Activated T-cell treated with anti-CD3 and anti-CD28 coated beads, Interleukin-2, amount 50 U/mL, for 72 hours (primary cell): ENCODE measurements at places on chromosomes 11 and 22.
A peak's percentile ranks its signal among the peaks of the same experiment; 100 is the strongest.

GRCh38 chr11:71435278-71435951 lies 12.8 kb downstream of the DHCR7 start:
- DNase-seq, result no peak

- DNase-seq, result no peak
These were observed 65.4 kb downstream of the SMCO4 start for GRCh38 chr11:93477684-93478234.

DNA sequence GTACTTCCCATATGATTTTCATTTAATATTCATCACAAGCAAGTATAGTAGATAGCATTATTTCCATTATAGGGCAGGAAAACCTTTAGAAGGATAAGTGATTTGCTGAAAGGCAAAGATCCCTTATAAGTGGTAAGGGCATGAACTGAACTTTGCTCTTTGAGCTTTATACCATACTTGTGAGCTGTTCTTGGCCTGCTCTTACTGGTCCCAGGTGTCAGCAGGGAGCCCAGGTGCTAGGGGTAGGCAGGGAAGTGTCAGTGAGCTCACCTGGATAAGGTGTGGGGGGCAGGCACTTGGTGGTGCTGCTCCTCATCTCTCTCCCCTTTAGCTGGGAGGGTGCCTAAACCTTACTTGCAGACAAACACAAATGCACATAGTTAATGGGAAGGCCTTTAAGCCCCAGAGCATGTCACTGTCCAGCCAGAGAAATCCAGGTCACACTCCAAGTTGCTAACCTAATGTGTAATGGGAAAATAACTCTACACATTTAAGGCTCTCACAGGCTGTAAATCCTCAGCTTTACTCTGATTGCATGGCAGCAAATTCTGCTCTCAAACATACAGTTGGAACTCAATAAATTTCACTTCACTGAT lies 114.4 kb downstream of the PLEKHA7 start:
- no peak for DNase-seq

DNA sequence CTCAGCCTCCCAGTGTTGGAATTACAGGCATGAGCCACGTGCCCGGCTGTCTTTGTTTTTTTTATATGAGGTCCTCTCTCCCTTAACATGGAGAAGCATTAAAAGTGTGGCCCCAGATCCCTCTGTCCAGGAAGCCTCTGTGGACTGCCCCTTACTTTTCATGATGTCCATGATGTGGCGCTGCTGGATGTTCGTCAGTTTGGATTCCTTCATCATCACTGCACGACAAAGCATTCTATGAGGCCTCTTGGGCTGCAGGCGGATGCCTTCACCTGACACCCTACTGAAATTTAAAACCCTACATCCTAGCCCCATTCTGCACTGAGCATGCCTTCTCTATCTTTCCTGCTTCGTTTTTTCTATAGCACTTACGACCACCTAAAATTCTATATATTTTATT lies 2.1 kb downstream of the C22orf23 start:
- DNase-seq, result no peak

DNA sequence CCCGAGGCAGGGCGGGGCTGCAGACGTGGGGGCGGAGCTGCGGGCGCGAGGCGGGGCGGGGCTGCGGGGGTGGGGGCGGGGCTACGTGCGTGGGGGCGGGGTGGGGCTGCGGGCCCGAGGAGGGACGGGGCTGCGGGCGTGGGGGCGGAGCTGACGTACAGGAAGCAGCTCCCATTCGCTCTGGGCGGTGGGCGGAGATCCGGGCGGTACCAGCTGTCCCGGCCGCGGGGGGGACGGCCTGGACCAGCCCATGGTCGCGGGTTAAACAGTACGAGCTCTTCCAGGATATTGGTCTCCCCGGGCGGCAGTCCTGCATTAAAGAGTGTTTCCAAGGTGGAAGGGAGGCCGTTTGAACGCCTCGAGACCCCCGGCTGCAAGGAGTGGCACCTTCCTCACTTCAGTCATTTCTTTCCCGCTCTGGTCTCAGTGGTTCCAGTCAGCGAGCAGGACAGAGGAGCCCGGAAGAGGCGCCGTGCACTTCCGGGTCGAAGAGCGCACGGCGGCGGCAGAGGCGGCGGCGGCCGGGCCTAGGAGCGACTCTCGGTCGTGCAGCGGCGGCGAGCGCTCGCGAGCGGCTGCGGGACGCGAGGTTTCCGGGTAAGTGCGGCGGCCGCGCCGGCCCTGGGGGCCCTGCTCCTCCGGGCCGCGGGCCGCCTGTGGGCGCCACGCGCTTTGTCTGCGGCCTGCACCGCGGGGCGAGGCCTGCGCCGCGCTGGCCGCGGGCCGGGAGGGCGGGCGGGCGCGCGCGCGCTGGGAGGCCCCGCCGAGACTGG lies at the start of gene PHRF1:
PHRF1 (plus strand) TSS at position 475 of the 773 bp plus-strand sequence. CDS start 5,043 bp downstream, outside the sequence.
- DNase-seq, result peak; percentile 96

DNA sequence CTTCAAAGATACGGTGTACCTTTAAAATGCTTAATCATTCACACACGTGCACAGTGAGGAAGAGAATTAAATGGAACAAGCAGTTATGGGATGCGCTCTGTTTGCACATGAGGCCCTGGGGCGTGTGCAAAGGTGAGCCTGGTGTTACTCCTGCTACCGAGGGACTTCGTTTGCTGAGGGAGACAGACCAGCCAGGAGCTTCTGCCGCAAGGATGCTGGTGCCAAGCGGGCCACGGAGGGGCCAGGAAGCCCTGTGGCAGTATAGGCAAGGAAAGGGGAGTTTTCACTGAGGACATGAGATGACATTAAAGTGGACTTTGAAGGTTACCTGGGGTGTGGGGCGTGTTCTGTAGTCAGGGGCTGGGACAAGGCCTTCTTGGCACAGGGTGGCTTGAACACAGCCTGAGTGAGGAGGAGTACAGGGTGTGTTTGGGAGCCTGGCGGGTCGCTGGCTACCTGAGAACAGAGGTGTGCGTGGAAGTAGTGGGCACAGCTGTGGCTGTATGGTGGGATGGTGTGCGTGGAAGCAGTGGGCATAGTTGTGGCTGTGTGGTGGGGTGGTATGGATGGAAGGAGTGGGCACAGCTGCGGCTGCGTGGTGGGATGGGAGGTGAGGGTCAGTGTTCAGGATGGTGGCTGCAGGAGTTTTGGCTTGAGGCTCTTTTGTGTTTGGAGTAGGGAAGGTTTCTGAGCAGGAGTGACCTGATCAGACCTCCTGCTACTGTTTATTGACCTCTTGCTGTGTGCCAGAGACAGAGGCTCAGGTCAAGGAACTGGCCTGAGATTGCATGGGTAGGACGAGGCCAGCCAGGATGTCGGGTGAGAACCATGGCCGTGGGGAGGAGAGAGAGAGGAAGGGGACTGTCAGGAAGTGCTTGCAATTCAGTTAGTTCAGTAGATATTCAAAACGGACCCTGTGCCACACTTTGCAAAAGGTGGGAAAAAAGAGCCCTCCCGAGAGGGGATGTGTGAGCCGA lies 13.7 kb downstream of the TBC1D22A start:
- DNase-seq, result no peak

GRCh38 chr11:110472858-110473257 lies 43.1 kb downstream of the FDX1 start:
- no peak for DNase-seq

- DNase-seq, result no peak
These were observed 101.8 kb downstream of the KIRREL3 start for GRCh38 chr11:126898802-126899201.

DNA sequence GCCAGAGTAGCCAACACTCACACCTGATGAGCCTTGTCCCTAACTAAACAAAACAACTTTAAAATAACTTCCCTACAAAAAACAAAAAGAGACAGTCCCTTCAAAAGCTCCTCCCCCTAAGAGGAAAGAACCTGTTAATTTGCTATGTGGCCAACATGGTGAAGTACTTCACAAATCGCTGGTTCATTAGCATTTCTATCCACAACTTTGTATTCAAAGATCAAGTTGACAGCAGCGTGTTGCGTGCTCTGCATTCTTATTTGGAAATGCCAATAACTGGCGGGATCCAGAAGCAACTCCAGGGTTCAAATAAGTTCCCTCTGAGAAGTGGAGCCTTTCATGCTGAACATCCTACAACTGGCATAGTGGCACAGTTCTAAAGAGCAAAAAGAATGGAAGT lies 48.6 kb downstream of the CADM1 start:
- DNase-seq, result no peak

GRCh38 chr11:2477254-2477653 lies 32.4 kb downstream of the KCNQ1 start:
- DNase-seq, result no peak

DNA sequence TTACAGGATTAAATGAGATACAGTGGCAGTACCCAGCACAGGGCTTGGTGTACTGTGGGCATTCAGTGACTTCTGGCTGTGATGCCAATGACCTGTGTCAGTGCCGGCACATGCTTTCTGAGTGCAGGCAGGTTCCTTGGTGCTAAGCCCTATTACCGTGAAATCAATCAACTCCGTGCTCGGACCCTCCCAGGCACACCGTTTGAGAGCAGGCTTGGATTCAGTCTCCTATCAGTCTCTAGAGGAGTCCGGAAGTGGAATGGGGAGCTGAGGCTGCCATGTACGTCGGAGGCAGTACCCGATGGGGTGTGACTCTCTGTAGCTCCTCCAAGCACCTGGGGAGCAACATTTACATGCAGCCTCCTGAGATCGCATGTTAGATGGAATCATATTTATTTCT lies 42.6 kb downstream of the CACNG2 start:
- no peak for DNase-seq

DNA sequence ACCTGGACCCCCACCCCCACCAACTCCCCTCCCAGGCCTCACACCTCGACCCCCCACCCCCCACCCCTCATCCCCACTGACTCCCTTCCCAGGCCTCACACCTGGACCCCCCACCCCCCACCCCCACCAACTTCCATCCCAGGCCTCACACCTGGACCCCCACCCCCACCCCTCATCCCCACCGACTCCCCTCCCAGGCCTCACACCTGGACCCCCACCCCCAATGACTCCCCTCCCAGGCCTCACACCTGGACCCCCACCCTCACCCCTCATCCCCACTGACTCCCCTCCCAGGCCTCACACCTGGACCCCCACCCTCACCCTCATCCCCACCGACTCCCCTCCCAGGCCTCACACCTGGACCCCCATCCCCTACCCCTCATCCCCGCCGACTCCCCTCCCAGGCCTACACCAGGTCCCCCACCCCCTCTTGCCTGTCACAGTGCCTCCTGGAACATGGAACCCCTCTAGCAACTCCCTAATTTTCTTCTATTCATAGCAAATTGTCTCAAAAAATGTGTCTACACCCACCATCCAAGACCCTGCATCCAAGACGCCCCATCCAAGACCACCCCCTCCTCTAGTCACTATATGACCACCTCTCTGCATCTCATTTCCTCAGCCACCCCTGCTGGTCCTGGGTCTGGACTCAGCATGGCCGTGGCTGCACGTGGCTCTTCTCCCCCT lies 36.9 kb upstream of the BRSK2 start:
- no peak for DNase-seq

DNA sequence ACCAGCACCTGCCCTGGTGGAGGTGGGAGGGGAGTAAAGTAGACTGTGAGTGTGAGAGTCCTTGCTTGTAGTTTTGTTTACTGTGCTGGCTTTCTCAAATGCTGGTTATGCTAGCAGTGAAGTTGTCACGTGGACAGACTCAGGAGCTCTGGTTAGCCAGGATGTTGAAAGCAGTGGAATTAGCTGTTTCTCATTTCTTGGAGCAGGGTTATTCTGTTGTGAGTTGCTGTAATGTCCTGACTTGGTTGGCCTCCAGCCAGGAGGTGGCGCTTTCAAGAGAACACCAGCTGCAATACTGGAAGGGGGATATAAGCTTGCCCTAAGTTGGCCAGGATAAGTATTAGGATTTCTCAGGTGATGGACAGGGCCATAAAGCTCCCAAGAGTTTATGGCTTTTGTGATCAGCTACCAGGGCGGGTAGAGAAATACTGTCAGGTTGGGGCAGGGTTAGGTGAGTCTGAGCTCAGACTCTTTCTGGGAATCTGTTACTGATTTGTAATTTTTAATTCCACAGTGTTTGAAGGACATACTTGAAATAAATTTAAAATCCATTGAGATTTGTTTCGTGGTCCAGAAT lies 13.7 kb downstream of the CYP2D6 start:
- no peak for DNase-seq

GRCh38 chr22:20430720-20431510 lies 6.7 kb downstream of the SCARF2 start:
- DNase-seq, result peak; percentile 75

DNA sequence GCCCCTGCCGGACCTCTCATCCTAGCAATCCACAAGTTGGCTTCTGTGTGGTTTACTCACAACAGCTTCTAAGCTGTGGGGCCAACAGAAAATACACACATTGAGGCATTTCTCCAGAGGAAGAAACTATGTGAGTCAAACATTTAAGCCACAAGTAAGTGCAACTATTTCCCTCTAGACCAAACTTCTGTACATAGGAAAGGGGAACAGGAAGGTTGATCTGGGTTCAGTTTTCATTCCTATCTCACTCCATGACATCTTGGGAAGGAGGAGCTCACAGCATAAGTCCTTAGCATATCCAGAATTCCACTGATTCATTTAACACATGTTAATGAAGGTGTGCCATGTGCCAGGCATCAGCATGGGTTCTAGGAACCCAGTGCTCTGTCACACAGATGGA lies 72.8 kb upstream of the PICALM start:
- no peak for DNase-seq

GRCh38 chr11:15901054-15901453 lies 455.3 kb downstream of the SOX6 start:
- DNase-seq, result no peak

DNA sequence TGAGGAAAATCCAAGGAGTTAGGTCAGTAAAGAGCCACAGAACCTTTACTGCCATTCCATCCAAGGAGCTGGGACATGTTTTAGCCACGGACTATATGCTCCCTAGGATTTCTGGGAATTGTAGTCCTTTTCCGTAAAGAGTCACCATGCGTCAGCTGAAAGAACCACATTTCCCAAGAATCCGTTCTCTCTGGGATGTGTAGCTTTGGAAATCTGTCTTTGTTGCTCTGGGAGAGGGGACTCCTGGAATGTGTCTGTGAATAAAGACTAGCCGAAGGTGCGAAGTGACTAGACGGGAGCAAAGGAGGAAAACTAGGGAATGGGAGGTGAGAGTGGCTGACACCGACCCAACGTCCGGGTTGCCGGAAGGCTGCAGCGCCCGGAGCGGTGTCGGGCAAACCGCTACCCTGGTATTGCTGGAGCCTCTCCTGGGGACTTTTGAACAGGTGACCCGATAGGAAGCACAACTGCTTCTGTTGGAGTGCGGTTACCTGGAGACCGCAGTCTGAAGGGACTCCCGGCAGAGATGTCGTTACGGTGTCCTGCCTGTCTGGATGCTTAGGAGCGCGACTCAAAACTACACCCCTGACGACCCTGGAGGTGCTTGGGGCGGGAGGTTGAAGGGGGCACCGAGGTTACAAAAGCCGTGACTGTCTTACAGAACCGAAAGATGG lies at the start of gene IFTAP:
IFTAP (plus strand) TSS at position 187 of the 674 bp plus-strand sequence. CDS start 15,602 bp downstream, outside the sequence.
- DNase-seq, result peak; percentile 11

DNA sequence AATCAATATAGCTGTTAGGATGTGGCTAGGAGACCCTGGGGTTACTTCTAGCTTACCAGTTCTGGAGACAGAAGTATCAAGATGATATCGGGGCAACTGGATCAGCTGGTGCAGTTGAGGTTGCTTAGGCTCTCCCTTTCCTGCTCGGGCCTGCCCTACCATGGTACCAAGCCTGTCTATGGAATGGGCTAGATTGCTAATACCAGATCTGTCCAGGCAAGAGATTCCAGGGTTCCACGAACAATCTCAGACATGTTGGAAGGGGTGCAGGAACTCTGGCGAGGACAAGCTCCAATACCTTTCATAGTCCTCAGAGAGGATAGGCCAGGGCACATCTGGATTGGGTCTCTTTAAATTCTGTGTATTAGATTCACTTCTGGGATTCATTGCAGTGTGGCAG lies 53.8 kb downstream of the ADM start:
- DNase-seq, result no peak
